HFFc6 (cell line): ENCODE measurements at places on chromosomes 4 and X.

DNA sequence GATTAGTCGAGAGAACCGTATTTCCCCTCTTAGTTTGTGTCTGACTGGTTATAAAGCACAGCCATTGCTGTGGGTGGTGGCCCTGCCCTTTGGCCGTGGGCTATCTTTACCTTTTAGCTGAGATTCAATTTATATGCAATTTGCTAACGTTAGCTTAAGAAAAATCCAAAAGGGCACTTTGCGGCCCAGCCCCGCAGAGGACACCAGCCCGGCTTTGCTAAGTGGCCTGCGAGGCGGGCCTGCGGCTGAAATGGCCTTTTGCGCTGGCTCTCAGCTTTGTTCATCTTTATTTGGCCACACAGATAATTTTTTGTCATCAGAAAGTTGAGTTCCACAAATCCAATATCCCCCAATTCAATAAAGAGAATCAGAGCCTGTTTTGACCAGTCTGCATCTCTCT is 48.3 kb downstream of the CPZ start:
- no peak for DNase-seq

DNA sequence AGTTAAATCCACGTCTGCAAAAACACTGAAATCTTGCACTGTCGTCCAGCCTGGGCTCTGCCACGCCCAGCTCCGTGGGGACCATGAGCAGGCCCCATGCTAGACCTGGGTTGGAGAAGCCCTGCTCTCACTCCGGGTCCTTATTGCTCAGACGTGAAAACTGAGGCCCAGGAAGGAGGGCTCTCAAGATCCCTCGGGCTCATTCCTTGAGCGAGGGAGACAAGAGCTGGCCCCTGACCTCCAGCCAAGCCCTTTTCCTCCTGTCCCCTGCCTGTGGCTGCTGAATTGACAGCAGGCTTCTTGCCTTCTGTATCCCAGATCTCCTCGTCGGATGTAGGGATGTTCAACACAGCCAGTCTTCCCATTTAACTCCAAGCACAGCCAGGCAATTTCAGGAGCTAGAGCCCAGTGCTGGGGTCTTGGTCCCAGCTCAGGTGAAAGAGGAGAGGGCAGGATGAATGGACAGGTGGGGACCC is 109.5 kb downstream of the CPZ start:
- no peak for DNase-seq

GRCh38 chr4:124025428-124025827 is 628.8 kb downstream of the SPRY1 start:
- DNase-seq, result no peak

DNA sequence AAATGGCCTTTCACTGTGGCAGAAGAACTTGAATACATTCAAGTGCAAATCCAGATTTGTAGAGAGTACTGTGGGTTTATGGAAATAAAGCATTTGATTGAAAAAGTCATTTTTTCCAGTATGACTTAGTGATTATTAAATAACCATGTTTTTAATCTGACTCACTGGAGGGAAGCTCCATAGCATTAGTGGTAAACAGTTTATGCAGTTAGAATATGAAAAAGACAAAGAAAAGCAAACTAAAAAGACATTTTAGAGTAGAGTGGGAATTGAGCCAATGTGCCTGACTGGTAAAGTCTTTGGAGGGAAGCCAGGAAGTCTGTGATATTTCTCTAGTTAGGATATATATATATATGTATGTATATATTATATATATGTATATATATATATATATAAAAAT is 53.4 kb downstream of the FAT4 start:
- DNase-seq, result peak; percentile 20

DNA sequence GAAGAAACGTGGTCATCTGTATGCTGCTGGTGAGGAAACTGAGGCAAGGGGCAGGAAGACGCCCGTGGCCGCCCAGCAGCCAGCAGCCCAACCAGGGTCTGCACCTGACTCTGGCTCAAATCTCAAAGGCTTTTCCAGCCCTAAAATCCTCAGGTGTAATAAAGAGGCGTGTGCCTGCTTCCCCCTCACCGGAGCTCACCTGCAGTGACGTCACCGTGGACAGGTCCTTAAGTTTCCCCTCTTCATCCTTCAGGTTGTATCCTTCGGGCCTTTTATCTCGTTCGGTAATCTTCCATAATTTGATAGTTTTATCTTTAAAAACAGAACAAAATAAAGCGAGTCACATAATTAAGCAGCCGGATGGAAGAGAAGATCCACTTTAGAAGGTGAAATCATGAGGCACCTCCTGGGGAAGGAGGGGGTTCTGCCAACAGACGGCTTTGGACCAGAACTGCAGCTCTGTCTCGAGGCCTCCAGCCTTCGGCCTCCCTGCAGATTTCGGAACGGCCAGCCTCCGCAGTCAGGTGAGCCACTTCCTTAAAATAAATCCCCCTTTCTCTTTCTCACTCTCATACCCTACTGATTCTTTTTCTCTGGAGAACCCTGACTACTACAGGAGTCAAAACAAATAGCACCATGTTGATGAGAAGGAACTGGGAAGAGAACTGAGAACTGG is 96.7 kb downstream of the PPP2R2C start:
- no peak for DNase-seq

- peak; percentile 2 for DNase-seq
Measured at GRCh38 chr4:105022811-105023667, 123.6 kb upstream of the TET2 start.

DNA sequence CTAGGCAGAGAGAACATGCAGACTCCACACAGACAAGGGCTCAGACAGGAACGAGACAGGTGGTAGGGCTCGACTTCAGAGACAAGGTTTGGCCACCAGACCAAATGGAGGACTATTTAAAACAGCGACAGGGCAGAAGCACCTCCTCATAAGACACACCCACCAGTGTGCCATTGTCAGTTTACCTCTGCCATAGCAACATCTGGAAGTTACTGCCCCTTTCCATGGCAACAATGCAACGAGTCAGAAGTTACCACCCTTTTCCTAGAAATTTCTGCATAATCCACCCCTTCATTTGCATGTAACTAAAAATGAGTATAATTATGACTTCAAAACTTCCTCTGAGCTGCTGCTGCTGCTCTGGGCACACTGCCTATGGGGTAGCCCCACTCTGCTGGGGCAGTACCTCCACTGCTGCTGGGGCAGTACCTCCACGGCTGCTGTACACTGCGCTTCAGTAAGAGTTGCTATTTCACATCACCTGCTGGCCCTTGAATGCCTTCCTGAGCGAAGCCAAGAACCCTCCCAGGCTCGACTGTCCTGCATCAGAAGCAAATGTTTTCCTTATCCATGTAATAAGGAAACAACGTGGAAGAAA is 2222.3 kb upstream of the AGA start:
- no peak for DNase-seq

GRCh38 chr4:40038977-40039376 is 17.7 kb upstream of the N4BP2 start:
- peak; percentile 32 for DNase-seq

DNA sequence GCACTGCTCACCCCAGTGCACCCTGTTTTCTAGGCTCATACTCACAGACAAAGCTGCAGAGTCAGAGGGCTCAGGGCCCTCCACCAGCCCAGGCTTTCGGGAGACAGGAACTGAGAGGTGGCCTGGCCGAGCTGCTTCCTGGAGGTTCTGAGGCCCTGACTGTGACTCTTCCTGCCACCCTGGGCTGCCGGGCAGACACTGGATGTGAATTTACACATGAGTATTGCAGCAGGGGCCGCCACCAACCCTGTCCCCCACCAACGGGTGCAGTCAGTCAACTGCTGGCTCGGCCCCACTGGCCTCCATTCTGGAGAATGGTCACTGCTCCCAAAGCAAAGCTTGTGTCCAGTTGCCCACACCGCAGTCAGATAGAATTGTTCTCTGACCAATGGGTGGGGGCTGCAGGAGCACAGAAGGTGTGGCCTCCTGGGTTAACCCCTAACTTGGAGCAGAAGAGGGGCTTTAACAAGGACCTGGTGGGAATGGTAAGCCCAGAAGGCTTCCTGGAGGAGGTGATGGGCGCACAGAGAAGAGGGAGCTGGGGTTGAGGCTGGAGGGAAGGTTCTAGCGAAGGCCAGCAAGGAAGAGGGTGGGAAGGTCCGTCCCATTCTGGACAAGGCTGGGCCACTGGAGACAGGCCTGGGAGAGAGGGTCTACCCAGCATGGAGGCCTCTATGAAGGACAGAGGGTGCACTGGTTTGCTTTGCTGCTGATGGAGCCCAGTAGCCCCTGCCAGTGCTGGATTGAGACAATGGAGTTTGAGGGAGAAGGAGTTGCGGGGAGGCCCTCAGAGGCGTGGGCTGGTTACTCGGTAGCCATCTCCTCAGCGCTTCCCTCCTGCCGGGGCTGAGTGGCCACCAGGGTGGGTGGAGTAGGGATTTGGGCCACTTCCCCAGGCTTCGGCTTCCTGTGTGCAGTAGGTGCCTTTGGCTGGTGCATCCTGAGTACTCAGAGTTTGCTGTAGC is 135.3 kb downstream of the CPZ start:
- DNase-seq, result no peak

DNA sequence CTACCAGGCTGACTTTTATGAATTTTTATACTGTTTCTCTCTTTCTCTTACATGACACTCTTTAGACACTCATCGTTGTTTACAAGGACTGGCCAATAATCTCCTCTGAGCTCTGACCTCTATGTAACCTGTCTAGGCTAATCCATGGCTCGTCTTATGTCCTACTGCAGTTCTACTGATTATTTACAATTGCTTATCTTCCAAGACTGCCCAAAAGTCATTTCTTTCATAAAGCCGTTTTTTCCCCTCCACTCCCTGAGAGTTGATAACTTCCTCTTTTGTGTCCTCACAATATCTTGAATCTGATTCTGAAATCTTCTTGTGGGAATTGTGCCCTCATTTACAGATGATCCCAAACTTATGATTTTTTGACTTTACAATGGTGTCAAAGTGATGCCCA is 18.3 kb upstream of the SNCA start:
- no peak for DNase-seq

GRCh38 chr4:140099983-140100382 is 54.0 kb downstream of the MAML3 start:
- no peak for DNase-seq

DNA sequence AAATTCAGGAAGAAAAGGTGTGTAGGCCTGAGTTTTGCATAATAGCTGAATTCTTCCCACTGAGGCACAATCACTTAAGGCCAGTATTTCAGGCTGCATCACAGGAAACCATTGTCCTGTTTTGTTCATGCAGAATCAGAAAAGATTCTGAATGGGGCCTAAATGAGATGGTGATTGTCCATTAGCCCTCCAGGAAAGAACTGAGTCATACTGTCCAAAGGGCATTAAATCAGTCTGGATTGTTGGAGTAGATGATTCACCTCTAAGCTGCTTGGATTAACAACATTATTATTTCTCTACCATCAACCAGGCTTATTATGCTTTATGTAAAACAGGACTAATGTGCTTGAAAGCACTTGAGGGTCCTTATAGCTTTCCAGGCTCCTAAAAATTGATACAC is 36.2 kb downstream of the CT47B1 start:
- DNase-seq, result peak; percentile 53

GRCh38 chrX:70174754-70175153 is 2.5 kb upstream of the DGAT2L6 start:
- DNase-seq, result no peak

DNA sequence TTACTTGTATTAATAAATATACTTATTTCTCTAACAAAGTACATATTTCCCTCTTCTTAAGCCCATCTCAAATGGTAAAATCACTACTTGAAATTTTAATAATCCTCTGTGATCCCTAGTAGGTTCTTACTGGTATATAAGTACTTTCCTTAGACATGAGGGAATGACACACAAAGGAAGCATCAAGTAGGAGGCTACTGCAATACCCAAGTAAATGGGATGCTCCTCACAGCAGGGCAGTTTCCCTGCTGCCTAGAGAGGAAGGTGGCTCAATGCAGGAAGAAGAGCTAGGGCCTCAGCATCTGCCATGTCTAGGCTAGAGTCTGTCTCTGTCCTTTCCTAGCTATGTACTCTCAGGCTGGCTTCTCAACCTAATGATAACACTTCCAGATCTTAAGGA is 122.1 kb upstream of the DIPK2B start:
- peak; percentile 2 for DNase-seq

DNA sequence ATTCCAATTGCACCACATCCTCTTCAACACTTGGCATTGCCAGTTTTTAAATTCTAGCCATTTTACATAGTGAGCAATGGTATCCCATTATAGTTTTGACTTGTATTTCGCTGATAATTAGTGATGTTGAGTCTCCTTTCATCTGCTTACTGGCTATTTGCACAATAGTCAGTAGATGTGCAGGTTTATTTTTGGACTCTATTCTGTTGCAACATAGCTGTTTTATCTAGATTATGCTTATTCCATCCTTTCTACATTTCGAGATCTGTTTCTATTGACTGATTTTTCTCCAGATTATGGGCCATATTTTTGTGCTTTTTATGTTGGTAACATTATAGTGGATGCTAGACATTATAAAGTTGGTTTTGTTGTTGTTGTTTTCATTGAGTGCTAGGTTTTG is 106.1 kb downstream of the WWC2 start:
- no peak for DNase-seq

DNA sequence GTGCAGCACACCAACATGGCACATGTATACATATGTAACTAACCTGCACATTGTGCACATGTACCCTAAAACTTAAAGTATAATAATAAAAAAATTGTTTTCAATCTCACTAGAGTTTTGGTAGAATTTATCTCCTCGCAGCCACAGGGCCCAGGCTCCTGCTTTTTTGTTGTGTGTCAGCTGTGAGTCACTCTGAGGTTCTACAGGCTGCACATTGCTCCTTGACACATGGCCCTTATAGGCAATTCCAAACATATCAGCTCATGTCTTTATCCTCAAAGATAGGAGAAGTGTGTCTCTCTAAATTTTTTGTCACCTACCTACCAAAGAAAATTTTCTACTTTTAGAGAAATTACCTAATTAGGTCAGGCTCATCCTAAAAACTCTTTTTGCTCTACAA is 252.1 kb upstream of the ADGRL3 start:
- DNase-seq, result no peak

DNA sequence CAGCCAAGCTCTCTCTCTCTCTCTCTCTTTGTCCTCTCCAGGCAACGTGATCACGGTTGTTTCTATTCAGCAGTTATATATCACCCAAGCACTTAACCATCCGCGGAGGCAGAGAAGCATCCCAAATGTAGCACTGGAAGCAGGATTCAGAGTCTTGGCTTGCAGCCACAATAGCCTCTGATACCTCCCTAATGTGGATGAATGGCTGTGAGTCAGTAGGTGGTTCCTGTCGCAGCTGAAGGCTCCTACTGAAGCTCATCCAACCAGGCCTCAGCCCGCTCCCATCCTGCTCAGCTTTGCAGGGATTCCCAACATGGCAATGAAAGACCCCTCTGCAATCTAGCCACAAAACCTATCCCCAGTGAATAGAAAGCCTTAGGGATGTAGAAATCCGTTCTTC is 5.1 kb downstream of the HS6ST2 start:
- DNase-seq, result no peak

- no peak for DNase-seq
Measured at GRCh38 chr4:7417639-7418038, 17.1 kb downstream of the PSAPL1 start.
